ENCODE measurements at places on chromosomes 1 and 21.

- no peak for DNase-seq
Measured at GRCh38 chr21:28436286-28436932, 556.3 kb downstream of the LTN1 start.

- DNase-seq = no peak
Measured at GRCh38 chr1:207152792-207153468, 48.9 kb downstream of the C4BPA start.

GRCh38 chr21:37514038-37514667 is 147.6 kb downstream of the DYRK1A start:
- no peak for DNase-seq

- no peak for DNase-seq
Measured at GRCh38 chr1:212613440-212614335, 5.1 kb downstream of the ATF3 start.

GRCh38 chr1:24673341-24673740 is 30.2 kb downstream of the SRRM1 start:
- no peak for DNase-seq

DNA sequence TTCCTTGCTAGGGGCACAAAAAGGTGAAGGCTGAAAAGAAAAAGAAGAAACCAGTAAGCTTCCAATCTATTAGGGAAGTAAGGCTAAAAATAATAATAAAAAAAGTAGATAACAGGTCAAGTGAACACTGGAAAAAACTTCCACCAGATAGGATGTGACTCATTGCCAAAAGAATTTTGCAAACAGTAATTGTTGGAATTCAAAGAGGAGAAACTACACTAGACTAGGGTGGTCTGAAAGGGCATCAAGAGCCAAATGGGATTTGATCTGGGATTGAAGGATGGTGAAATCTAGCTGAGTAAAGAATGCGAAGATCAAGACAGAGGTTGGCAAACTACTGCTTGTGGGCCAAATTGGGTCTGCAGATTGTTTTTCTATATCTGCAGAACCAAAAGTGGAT is 6.0 kb upstream of the ST6GALNAC3 start:
- DNase-seq = no peak

GRCh38 chr1:240909701-240910457 is 297.9 kb upstream of the GREM2 start:
- no peak for DNase-seq

- DNase-seq = no peak
Measured at GRCh38 chr1:58997637-58998036, 213.8 kb upstream of the JUN start.

DNA sequence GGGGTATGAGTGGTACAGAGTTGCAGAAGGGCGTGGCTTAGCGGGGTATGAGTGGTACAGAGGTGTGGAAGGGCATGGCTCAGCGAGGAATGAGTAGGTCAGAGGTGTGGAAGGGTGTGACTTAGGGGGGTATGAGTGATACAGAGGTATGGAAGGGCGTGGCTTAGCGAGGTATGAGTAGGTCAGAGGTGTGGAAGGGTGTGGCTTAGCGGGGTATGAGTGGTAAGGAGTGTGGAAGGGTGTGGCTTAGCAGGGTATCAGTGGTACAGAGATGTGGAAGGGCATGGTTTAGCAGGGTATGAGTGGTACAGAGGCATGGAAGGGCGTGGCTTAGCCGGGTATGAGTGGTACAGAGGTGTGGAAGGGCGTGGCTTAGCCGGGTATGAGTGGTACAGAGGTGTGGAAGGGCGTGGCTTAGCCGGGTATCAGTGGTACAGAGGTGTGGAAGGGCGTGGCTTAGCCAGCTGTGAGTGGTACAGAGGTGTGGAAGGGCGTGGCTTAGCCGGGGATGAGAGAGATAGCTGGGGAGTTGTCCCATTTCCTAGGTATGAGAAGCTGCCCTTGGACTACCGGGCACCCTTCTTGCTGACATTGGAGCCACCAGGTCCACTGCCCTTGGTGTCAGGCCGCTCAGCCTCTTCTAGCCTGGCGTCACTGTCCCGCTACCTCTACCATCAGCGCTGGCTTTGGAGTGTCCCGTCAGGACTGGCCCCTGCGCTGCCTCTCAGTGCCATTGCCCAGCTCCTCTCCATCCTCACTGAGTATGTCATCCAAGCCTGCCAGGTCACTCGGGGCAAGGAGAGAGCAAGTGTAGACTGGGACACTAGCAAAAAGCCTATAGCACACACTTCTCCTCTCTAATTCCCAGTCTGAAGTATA is 29.8 kb downstream of the HYI start:
- no peak for DNase-seq

DNA sequence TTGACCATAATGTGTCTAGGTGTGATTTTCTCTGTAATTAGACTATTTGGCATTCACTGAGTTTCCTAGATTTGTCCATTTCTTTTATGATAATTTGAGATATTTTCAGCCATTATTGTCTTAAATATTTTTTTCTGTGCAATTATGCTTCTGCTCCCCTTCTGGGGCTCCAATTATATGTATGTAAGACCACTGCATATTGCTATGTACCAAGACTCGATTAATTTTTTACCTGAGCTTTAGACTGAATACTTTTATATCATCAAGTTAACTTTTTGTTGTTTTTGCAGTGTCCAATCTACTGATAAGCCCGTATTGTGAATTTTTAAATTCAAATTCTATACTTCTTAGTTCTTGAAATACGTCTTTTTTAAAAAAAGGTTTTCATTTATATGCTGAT is 5.1 kb upstream of the TAF1A start:
- no peak for DNase-seq

Measured in NCI-H774 (cell line).